Uterus (tissue), 4 donors: ENCODE measurements at places on chromosomes 1 and 21. TPM values are rescaled to one million over a fixed set of nuclear protein-coding genes. Genes with fewer than 3 reads are reported as not detected.

The DNASE2B gene
- not detected for total RNA-seq

The ZSWIM5 gene
- total RNA-seq: 6.6 TPM

The OR2T29 gene
- total RNA-seq: not detected

The BARHL2 gene
- total RNA-seq: not detected

The NPR1 gene
- total RNA-seq: 59.0 TPM

The CD1D gene
- 1.8 TPM for total RNA-seq

The PRMT6 gene
- 10.2 TPM for total RNA-seq

The SMCP gene
- total RNA-seq: not detected

The TARBP1 gene
- total RNA-seq: 22.3 TPM

The KRTAP13-2 gene
- not detected for total RNA-seq

GRCh38 chr1:83997631-83998030 lies 1.3 kb downstream of the TTLL7 start:
- DNase-seq: no peak

GRCh38 chr1:157505481-157506272 lies 46.6 kb downstream of the FCRL5 start:
- no peak for DNase-seq

DNA sequence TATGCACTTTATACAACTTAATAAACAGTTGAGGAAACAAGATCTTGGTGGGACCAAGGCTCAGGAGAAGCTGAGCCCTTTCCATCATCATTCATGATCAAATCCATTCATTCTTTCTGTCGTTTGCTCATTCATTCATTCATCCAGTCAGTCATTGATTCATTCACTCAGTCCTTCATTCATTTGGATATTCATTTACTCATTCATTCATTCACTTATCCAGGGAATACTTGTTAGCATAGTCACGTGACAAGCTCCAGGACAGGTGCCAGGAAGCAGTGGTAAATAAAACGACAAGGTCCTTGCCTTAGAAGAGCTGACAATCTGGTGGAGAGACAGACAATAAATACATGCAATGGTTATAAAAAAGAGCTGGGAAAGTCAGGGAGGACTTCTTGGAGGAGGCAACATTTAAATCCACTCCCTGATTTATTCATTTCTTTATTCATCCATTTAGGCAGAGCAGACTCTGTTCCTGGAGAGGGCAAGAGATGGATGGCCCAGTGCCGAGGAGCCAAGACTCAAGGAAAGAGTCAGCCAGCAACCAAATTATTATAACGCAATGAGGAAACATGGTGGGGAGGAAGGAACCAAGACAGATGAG lies 74.1 kb upstream of the CASZ1 start:
- no peak for DNase-seq

- DNase-seq: no peak
Measured at GRCh38 chr1:41765152-41765551, 153.6 kb downstream of the HIVEP3 start.

GRCh38 chr21:34827445-34828235 lies 158.8 kb downstream of the CLIC6 start:
- DNase-seq: no peak

DNA sequence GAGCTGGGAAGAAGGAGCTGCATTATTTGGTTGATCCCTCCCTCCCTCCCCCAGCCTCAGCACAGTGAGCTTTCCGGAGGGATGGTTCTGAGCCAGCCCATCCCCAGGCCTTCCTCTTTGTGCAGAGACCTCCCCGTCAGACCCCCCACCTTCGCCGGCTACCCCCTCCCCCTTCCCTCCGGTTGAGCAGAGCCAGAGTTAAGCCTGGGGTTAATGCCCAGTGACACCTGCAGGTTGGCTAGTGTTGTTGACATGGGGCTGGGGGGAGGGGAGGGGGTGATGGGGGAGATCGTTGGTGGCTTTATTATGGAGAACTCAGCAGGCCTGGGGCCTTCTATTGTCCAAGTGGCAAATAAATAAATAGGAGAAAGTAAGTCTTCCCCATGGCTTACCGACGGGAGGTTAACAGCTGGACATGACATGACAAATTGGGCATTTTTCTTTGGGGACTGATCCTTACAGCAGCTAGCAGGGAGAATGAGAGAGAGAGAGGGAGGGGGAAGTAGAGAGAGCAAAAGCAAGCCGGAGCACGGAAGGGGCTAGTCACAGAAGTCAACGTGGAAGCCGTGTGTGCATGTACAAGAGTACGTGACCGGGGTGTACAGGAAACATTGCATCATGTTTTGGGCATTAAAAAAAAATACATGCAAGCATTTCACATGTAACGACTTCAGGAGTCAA lies 131.1 kb downstream of the TMEM53 start:
- no peak for DNase-seq

- DNase-seq: no peak
Measured at GRCh38 chr1:20322081-20322824, 31.6 kb downstream of the VWA5B1 start.

- no peak for DNase-seq
Measured at GRCh38 chr1:212561501-212561931, 47.0 kb upstream of the ATF3 start.

- DNase-seq: no peak
Measured at GRCh38 chr1:224939844-224940425, 10.5 kb downstream of the DNAH14 start.

GRCh38 chr1:53375440-53375839 lies 47.6 kb upstream of the LRP8 start:
- peak; percentile 6 for DNase-seq

GRCh38 chr1:230077011-230077410 lies 10.0 kb downstream of the GALNT2 start:
- DNase-seq: no peak

DNA sequence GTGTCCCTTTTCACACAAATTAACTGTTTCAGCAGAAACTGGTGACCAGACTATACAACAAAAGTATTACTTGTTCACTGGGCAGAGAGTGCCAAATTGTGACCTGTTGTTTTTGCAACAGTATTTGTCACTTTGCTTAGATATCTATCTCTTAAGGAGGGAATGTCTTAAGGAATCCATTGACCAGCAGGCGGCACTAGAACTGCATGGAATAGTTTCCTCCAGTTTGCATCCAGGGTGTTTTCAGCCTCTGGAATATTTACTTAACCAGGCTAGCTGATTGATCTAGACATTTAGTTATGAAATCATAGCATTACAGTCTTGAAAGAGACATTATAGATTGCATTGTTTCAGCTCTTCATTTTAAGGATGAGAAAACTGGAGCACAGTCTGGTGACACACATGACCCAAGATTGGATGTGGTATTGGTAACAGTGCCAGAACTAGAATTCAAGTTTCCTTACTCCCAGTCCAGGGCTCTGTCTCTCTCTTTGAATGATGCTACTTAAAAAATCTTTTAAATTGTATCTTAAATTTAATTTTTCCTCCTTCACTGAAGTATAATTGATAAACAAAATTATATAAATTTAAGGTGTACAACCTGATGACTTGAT lies 16.9 kb downstream of the RPTN start:
- no peak for DNase-seq
